ENCODE measurements at places on chromosomes 1 and 21.

- DNase-seq, result no peak
Observed at GRCh38 chr1:170640581-170640980, 23.4 kb upstream of the PRRX1 start.

DNA sequence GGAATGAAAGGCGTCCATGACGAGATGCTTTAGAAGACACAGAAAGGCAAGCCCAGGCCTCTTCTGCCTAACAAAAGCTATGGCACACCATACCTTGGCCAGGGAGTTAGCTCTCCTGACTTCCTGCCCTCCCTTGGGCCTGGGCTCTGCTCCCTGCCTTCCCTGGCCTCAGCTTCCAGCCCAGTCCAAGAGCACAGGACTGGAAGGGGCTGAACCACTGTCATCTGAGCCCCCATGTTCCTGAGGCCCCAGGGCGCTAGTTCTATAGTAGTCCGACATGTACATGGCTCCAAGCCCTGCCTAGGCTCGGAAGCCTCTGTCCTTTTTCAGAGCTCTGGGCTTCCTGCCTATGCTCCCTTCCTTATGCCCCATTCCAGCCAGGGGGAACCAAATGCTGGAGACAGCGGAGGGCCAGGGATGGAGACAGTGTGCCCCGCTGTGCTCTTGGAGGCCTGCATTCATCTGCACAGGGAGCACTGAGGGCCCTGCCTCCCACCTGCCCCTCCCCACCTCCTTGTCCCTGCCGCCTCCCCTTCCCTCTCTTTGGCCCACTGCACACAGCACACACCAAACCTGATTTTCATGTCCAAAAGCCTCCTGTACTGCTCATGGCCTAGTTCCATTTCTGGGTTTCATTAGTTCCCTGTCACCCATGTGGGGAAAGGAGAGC is 240.1 kb downstream of the RHOU start:
- no peak for DNase-seq

DNA sequence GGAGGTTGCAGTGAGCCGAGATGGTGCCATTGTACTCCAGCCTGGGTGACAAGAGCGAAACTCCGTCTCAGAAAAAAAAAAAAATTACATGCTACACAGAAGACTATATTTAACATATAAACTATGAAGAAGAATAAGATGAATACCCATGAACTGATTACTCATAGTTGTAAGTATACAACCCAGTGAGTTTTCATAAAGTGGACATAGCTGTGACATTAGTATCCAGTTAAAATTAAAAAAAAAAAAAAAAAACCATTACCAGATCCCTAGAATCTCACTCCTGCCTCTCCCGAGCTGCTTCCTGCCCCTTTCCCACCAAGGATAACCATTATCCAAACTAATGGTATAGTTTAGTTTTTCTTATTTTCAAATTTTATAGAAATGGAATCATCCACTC is 37.4 kb downstream of the UBE4B start:
- no peak for DNase-seq

GRCh38 chr1:230043081-230043480 is 24.0 kb upstream of the GALNT2 start:
- no peak for DNase-seq

GRCh38 chr1:200342511-200343311 is 67.1 kb downstream of the ZNF281 start:
- no peak for DNase-seq

DNA sequence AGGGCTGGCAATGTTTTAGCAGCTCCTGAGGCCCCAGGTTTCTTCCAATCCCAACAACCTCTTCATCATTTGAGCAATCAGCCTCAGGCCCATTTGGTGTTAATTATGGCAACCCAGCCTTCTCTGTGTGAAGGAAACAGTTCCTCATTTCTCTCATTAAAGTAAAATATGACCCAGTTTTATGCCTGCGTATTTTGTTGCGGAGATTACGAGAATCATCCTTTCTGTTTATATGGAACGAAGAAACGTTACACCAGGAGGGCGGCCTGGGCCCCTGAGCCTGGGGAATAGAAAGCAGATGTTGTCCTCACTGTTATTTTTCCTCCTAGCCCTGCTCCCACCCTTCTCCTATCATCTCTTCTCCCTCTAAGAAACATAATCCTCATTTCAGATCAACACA is 332.2 kb upstream of the USP24 start:
- DNase-seq, result no peak

DNA sequence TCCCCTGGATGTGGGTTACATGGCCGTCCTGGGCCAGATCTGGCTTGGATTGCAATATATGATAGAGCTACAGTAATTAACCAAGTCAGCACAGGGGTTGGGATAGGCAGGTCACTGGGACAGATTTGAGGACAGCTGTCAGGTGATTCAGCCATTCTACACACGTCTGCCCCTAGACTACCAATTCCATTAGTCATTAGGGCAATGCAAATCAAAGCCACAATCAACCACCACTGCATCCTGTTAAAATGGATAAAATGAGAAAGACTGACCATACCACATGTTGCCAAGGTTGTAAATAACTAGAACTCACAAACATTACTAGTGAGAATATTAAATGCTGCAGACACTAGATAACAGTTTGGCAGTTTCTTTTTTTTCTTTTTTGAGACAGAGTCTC is 16.0 kb downstream of the C21orf58 start:
- peak; percentile 33 for DNase-seq

DNA sequence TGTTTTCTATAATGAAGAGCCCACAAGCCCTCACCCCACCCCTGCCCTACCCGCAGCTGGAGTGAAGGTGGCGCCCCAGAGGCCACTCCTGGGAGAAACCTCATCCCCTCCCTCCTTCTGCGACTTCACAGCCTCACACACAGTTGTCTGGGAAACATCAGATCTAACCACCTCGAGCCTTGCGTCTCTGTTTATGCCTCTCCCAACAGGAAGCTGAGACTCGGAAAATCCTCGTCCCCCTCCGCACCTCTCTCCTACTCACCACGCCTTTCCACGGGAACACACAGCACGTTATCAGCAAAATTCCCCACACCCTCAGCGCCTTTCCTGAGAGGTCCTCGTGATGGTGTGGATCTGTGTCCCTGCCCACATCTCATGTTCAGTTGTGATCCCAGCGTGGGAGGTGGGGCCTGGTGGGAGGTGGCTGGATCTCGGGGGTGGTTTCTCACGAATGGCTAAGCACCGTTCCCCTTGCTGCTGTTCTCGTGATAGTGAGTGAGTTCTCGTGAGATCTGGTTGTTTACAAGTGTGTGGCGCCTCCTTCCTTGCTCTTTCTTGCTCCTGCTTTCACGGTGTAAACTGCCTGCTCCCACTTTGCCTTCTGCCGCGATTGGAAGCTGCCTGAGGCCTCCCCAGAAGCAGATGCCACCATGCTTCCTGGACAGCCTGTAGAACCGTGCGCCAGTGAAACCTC is 190.6 kb downstream of the KIF26B start:
- DNase-seq, result no peak
